T47D (cell line): ENCODE measurements at places on chromosomes 7 and 10.
A peak's percentile ranks its signal among the peaks of the same experiment; 100 is the strongest.

DNA sequence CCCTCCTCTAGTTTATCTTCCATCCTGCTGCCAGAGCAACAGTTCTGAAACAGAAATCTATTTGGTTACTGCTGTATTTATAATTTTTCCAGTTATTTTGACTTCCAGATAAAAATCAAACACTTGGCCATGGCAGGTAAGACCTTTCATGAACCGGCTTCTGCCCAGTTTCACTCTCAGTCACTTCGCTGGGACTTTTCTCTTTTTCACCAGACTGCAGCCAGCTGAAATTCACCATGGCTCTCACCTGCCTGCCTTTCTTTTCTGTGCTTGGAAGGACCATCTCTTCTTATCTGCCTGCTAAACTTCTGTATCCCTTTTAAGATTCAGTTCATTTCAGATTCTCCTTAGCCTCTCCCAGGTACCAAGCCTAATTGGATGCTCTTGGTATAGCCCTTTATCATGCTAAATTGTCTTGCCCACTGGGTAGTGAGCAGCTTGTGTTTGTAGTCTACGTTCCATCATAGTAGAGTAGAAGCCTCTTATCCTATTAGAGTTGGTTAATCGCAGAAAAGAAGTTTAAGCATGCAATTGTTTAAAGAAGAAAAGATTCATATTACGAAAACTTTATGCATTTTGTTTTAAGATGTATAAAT lies 71.7 kb downstream of the TAF3 start:
- DNase-seq: no peak

DNA sequence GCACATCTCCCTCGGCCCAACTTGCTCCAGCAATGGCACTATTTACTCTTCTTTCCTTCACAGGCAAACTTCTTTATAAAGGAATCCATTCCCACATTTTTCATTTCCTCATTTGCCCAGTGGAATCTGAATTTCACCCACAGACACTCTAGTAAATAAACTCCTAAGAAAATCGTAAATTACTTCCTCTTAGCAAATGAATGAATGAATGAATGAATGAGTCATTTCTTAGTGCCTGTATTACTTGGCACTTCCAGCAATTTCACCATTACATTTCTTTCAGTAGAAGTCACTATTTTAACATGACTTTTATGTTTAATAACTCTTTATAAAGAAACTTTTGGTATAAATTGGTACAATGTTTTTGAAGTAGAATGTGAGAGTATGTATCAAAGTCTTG lies 55.7 kb downstream of the DDC start:
- DNase-seq: no peak

GRCh38 chr10:131109291-131109690 lies 202.2 kb downstream of the TCERG1L start:
- no peak for DNase-seq

DNA sequence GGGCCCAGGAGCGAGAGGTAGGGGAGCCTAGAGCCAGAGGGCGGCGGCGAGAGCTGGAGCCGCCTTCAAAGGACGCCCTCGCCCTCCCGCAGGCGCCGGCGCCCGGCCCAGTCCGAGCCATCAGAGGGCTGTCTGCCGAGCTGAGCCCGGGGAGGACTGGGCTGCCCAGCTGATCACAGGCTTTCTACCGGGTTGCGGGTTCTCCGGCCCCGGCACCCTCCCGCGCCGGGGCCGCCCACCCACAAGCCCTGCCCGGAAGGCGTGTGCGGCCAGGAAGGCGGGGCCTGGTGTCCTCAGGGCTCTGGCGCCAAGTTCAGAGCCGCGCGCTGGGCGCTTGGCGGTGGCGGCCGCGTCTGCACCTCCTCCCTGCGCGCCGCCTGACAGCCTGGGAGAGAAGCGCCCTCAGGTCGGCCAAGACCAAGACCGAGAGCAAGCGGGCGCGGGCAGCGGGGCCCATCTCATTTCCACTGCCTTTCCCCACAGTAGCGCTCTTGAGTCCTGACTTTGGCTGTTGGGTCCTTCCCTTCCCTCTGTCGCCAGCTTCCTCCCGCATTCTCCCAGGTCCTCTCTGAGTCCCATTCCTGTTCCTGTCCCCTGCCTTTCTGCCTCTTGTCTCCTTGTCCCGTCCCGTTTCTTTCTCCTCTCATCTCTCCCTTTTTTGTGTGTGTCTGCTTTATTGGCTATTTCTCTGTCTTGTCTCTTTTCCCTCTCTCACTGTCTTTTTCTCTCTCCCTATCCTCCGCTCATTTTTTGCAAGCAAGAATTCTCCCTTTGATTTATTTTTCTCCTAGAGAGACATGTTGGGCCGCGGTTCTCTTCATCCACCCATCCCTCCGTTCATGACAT lies 60.6 kb upstream of the MSMB start:
- DNase-seq: peak; percentile 62

DNA sequence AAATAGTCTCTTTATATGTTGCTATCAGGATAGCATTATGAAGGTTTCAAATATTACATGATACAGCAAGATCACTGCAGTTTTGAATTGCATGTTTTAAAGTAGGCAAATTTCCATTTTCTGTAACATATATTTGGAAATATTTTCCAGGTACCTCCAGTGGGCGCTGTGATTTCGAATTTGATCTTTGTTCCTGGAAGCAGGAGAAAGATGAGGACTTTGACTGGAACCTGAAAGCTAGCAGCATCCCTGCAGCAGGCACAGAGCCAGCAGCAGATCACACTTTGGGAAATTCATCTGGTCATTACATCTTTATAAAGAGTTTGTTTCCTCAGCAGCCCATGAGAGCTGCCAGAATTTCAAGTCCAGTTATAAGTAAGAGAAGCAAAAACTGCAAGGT lies 299.0 kb downstream of the MALRD1 start:
- peak; percentile 24 for DNase-seq
